Caki2 (cell line): ENCODE measurements at places on chromosomes 16 and 17.
A peak's percentile ranks its signal among the peaks of the same experiment; 100 is the strongest.

GRCh38 chr16:76959166-76959565, 231.8 kb upstream of the MON1B start:
- no peak for DNase-seq

GRCh38 chr17:71546419-71546818, 574.4 kb upstream of the SOX9 start:
- no peak for DNase-seq

- no peak for DNase-seq
Measured at GRCh38 chr17:74172700-74173099, 30.8 kb upstream of the RPL38 start.

DNA sequence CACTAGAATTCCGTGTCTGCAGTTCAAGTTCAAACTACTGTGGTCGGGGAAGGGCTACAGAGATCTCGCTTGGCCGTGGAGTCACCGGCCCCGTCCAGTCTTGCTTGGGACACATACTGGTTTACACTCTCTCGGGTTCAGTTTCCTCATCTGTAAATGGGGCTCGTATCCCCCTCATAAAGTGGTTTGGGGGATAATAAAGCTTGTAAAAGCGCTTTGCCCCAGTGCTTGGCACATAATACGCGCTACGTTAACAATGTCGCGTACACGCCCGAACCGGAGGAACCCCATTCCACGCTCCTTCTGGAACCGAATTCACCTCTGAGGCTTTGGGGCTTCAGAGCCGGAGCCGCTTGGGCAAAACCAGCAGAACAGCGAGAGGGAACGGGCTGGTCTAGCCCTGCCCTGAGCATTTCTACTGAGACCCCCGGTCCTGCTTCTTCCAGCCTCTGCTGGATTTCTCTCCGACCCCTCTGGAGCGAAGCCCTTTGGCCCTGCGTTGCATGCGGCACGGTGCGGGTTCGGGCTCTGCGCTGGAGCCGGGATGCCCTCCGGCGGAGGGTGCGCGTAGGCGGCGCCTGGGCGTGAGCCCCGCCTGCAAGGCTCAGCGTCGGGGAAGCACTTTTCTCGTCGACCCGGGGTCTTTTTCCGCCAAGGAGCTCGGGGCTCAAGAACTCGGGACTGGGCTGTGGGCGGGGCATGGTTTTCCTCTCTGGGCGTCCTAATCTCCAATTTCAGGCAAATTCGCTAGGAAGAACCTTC, 26.1 kb upstream of the HOXB13 start:
- DNase-seq = no peak

DNA sequence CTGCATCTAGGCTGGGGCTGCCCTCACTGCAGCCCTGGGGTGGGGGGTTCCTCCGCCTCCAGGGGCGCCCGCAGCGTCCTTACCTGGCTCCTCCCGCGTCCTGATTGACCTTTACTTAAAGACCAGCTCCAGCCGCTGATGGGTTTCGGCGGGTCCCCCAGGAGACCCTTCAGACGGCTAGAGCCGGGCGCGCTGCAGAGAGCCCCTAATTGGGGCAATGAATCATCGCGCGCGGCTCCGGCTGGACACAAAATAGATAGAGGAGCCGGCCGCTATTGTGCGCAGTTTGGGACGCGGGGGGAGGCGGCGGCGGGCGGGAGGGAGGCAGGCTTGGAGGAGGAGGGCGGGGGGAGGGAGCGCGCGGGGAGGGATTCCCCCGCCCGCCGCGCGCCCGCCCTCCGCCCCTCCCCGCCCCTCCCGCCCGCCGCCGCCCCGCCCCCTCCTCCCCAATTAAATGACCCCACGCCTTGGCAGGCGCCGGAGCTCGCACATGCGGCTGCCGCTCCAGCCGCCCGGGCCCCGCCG, 56.5 kb upstream of the CIBAR2 start:
- no peak for DNase-seq

GRCh38 chr16:51306886-51307595, 156.0 kb upstream of the SALL1 start:
- no peak for DNase-seq

- no peak for DNase-seq
Measured at GRCh38 chr16:50489182-50489581, 59.0 kb upstream of the NKD1 start.

GRCh38 chr16:46573008-46573833, 48.0 kb downstream of the SHCBP1 start:
- peak; percentile 4 for DNase-seq

DNA sequence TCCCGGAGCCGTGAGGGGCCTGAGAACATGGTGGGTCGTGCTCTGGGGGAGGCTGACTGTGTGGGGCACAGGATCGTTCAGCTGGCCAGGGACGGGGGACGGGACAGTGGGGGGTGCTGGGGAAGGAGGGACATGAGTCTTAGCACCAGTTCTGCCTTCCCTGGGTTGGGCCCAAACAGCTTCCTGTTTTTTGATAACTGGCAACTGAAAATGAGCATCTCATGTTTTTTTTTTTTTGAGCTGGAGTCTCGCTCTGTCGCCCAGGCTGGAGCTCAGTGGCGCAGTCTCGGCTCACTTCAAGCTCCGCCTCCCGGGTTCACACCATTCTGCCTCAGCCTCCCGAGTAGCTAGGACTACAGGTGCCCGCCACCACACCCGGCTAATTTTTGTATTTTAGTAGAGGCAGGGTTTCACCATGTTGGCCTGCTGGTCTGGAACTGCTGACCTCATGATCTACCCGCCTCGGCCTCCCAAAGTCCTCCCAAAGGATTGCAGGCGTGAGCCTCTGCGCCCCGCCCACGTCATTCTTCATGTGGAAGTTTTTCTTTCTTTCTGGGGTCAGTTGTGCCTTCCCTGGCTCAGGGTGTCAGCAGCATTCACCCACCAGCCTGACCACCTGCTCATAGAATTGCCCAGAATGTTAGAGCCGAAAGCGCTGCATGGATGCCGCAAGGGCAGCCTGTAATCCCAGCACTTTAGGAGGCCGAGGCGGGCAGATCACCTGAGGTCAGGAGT, 6.4 kb downstream of the ASPSCR1 start:
- no peak for DNase-seq

GRCh38 chr16:50657241-50657640, 23.9 kb downstream of the SNX20 start:
- no peak for DNase-seq

- peak; percentile 82 for DNase-seq
Measured at GRCh38 chr16:19419698-19420075, 2.0 kb downstream of the TMC5 start.
